ENCODE measurements at places on chromosomes 7 and 10.

DNA sequence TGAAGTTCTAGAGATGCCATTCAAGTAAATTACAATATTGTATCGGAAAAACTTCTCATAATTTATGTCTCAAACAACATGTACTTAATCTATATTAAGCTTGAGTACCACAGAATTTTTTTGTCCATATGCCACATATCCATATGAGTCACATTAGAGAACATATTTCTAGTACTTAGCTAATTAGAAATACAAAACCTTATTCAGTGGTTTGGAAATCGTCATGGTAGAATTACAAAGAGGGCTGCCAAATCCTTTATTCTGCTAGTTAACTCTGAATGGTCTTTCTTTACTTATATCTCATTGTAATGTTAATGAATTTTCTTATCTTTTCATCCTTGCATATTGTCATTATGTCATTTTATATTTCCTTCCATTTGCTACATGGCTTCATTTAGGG lies 9.0 kb upstream of the VIM start:
- H3K36me3 ChIP-seq, result no peaks in the 10 kb centered on the region
- DNase-seq, result no peak
- no peak overlapping the region for H3K4me3 ChIP-seq
- no peak overlapping the region for H3K27ac ChIP-seq

DNA sequence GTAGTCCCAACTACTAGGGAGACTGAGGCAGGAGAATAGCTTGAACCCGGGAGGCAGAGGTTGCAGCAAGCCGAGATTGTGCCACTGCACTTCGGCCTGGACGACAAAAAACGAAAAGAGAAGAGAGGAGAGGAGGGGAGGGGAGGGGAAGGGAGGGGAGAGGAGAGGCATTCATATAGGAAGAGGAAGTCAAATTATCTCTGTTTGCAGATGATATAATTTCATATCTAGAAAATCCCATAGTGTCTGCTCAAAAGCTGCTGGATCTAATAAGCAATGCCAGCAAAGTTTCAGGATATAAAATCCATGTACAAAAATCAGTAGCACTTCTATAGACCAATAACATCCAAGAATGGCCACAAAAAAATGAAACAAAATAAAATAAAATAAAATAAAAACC lies 120.3 kb downstream of the LMBR1 start:
- H3K4me1 ChIP-seq, result no peaks in the 10 kb centered on the region
- no peak overlapping the region for H3K4me3 ChIP-seq
- H3K36me3 ChIP-seq, result no peaks in the 10 kb centered on the region
- no peak for DNase-seq

- no peaks in the 10 kb centered on the region for H3K36me3 ChIP-seq
- no peaks in the 10 kb centered on the region for H3K27me3 ChIP-seq
- H3K27ac ChIP-seq, result no peak overlapping the region
- H3K4me1 ChIP-seq, result no peaks in the 10 kb centered on the region
These were observed 6.9 kb upstream of the SFRP5 start for GRCh38 chr10:97778452-97779302.

DNA sequence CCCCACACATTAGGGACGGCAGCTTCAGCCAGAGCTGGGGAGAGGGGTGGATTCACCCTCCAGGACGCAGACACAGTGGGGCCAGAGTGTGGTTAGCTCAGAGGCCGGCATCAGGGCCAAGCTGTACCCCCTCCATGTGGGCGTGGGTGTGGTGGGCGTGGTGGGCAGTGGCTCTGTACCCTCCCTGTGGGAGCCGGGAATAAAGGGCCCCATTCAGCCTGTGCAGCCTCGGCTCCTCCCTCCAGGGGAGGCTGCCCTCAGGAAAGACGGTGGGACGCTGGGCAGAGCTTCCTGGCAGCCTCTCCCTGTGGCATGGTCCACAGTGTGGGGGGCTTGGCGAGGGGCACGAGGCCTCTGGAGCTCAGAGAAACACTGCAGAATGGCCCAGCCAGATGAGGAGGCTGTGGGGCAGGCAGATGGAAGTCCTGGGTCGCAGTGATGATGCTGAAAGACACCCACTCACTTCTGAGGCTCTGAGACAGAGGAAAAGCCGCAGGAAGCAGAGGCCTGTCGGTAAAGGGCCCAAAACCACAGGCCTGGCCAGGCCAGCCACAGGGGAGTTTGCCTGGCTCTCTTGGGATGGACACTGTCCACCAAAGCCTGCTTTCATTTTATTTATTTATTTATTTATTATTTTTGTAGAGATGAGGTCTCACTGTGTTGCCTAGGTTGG lies 108.0 kb downstream of the SH3PXD2A start:
- no peak for DNase-seq
- H3K36me3 ChIP-seq, result no peaks in the 10 kb centered on the region
- no peaks in the 10 kb centered on the region for H3K27me3 ChIP-seq
- no peak overlapping the region for H3K4me3 ChIP-seq

DNA sequence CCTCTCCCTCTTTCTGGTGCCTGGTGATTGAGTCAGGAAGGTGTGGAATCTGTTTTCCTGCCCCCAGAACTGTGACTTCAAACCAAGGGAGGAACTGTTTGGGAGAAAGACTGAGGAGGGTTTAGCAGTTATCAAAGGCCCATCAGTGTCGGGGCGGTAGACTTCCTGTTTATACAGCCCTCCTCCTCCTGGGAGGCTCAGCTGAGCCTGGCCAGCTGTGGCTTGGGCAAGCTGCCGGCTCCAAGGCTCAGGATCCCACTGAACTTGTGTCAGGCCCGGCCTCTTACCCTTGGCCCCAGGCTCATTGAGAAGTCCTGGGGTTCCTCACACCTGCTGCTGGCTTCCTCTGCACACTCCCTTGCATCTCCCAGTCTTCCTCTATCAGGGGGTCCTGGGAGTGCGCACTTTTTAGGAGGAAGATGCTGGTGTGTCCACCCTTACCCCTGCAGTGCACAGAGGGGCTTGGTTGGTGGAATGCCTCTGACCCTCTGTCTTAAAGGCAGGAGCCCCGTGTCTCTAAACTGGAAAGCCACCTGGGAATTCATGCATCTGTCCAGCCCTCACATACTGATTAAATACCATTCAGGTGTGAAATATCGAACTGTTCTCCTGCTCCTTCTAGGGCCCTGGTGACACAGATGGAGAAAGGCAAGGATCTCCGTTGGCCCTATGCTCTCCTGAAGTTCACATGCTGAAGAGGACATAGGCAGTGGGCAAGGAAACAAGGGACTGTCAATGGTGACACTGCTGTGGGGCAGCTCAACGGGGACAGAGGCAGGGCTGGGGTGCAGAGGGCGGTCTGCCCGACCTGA lies 32.4 kb downstream of the CXCL12 start:
- H3K4me3 ChIP-seq, result no peak overlapping the region
- peak; percentile 79 for DNase-seq
- H3K27ac ChIP-seq, result no peak overlapping the region
- no peaks in the 10 kb centered on the region for H3K27me3 ChIP-seq

GRCh38 chr7:3578399-3578798 lies 277.3 kb downstream of the SDK1 start:
- H3K27ac ChIP-seq, result no peak overlapping the region
- H3K27me3 ChIP-seq, result no peaks in the 10 kb centered on the region
- DNase-seq, result no peak
- no peaks in the 10 kb centered on the region for H3K36me3 ChIP-seq

- H3K4me3 ChIP-seq, result no peak overlapping the region
- no peaks in the 10 kb centered on the region for H3K4me1 ChIP-seq
- no peak overlapping the region for H3K27ac ChIP-seq
These were observed 335.0 kb downstream of the EXOC4 start for GRCh38 chr7:133587903-133588302.

DNA sequence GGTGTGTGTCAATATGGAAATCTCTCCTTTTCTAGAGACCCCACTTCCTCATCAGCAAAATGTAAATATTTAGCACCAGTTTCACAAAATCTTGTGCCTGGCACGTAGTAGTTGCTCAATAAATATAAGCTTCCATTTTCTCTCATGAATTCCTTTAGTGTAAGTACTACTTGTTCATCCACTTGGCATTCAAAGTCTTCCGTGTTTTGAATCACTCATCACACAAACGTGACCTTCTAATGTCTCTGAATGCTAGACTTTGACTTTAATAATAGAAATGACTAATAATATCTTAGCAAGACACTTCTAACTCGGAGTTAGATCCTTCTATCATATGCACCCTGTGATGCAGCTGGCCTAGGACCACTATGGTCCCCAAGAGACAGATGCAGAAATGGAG lies 168.7 kb upstream of the ZNF32 start:
- H3K36me3 ChIP-seq, result no peaks in the 10 kb centered on the region
- H3K4me1 ChIP-seq, result no peaks in the 10 kb centered on the region
- no peak for DNase-seq

GRCh38 chr10:43897765-43898419 lies 249.2 kb upstream of the ZNF32 start:
- H3K27me3 ChIP-seq, result no peaks in the 10 kb centered on the region
- no peak overlapping the region for H3K27ac ChIP-seq
- H3K4me3 ChIP-seq, result no peak overlapping the region

GRCh38 chr10:3395041-3395440 lies 222.5 kb upstream of the PITRM1 start:
- no peaks in the 10 kb centered on the region for H3K4me1 ChIP-seq
- no peaks in the 10 kb centered on the region for H3K36me3 ChIP-seq
- no peak overlapping the region for H3K4me3 ChIP-seq
- peaks cover 5% of the 10 kb centered on the region for H3K27me3 ChIP-seq
- H3K27ac ChIP-seq, result no peak overlapping the region
- no peak for DNase-seq

- H3K36me3 ChIP-seq, result no peaks in the 10 kb centered on the region
- no peaks in the 10 kb centered on the region for H3K4me1 ChIP-seq
- H3K27ac ChIP-seq, result no peak overlapping the region
- H3K4me3 ChIP-seq, result no peak overlapping the region
These were observed 43.6 kb downstream of the MDH2 start for GRCh38 chr7:76091506-76091905.

DNA sequence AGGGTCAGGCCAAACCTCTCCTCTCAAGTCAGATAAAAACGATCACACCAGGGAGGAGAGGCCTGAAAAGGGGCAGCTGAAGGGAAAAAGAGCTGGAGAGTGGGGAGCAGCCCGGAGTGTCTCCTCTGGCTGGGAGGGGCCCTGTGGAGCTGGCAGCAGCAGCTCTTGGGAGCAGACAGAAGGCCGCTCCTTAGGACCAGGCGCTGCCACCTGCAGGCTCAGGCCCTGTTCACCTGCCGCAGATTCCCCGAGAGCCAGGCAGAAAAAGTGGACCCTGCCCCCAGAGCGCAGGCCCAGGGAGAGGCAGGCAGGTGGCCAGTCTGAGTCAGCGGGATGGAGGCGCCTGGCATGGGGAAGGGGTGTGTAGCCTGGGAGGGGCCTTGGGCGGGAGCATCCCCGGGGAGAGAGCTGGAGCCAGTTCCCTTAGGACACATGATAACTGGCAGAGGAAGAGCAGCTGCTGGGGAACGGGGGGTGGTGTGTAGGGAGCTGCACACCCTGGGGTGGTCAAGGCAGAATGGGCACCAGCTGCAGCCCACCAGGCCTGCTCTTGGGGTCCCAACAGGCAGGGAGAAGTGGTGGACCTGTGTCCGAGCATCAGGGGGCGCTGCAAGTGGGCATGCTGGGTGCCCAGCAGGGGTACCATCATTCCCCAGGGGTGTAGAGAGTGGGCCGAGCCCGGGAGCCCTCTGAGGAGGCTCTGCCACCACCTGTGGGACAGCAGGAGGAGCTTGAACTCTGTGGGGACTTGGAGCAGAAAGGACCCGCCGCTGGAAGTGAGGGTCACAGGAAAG lies 177.2 kb upstream of the RHEB start:
- H3K27ac ChIP-seq, result no peak overlapping the region
- no peaks in the 10 kb centered on the region for H3K36me3 ChIP-seq
- no peak overlapping the region for H3K4me3 ChIP-seq
- peaks cover 25% of the 10 kb centered on the region for H3K4me1 ChIP-seq
- peak; percentile 48 for DNase-seq
- no peaks in the 10 kb centered on the region for H3K27me3 ChIP-seq

DNA sequence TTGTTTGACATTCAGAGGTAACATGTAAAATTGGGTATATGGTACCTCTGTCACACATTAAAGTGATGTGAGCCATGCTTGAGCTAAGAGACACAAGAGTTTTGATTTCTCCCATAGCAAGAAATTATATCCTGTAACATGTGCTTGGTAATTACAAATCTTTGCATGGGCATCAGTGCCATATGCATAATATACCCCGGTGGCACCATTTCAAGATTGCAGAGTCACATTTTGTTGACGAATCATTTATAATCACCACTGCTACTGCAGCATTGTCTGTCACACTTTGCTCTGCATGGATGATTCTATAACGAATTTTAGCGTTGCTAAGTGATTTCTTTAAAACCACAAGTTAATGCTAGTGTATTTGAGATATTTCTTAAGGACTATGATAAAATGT lies 443.7 kb upstream of the LRRN3 start:
- no peaks in the 10 kb centered on the region for H3K36me3 ChIP-seq
- H3K4me1 ChIP-seq, result no peaks in the 10 kb centered on the region
- H3K27me3 ChIP-seq, result no peaks in the 10 kb centered on the region
- no peak for DNase-seq
- H3K27ac ChIP-seq, result no peak overlapping the region

- no peaks in the 10 kb centered on the region for H3K4me1 ChIP-seq
- H3K27ac ChIP-seq, result no peak overlapping the region
- no peaks in the 10 kb centered on the region for H3K27me3 ChIP-seq
- H3K36me3 ChIP-seq, result peaks cover 59% of the 10 kb centered on the region
- no peak overlapping the region for H3K4me3 ChIP-seq
These were observed 8.8 kb downstream of the ZNHIT1 start for GRCh38 chr7:101226721-101227120.

DNA sequence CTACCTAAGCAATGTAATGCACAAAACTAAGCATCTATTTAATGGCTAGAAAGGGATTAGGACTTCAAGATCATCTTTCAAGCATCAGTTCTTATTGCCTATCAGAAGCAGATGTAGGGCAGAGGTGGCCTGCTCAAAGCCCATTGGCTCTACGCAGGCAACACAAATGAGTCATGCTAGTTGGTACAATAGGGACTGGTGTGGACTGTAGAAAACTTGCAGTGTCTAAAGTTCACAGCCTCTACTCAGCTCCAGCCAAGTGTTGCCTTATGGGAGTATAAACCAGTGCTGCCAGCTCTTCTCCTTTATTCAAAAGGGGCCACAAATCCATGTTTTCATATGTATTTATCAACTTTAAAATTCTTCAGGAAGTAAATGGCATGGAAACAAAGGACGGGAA lies 31.7 kb downstream of the ASAH2 start:
- no peaks in the 10 kb centered on the region for H3K36me3 ChIP-seq
- no peak overlapping the region for H3K4me3 ChIP-seq
- DNase-seq, result no peak
- no peak overlapping the region for H3K27ac ChIP-seq

DNA sequence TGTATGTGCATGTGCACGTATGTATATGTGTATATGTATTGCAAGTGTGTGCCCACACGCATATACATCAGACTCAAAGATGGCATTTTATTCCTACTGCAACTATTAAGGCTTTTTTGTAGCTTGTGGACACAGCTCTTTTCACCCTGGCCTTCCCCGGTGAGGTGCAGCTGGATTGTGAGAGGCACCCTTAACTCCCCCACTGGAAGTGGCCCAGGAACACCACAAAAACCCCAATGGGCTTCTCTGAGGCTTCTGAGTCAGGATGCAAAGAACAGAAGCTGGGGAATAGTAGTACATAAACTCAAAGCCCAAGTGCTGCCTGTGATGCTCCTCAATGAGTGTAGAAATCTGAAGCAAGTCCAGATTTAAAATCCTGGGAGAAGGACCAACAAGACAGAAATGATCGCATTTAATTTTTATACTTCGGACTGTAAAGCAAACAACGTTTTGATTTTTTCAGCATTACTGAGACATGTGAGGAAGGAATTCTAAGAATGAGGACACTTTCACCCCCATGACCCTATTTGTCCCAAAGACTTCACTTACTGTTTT lies 369.2 kb upstream of the MGMT start:
- DNase-seq, result no peak
- H3K27me3 ChIP-seq, result no peaks in the 10 kb centered on the region
- no peak overlapping the region for H3K27ac ChIP-seq
- H3K36me3 ChIP-seq, result no peaks in the 10 kb centered on the region
